Substantia nigra (tissue), 51 donors: ENCODE measurements at places on chromosomes 1 and 21.

DNA sequence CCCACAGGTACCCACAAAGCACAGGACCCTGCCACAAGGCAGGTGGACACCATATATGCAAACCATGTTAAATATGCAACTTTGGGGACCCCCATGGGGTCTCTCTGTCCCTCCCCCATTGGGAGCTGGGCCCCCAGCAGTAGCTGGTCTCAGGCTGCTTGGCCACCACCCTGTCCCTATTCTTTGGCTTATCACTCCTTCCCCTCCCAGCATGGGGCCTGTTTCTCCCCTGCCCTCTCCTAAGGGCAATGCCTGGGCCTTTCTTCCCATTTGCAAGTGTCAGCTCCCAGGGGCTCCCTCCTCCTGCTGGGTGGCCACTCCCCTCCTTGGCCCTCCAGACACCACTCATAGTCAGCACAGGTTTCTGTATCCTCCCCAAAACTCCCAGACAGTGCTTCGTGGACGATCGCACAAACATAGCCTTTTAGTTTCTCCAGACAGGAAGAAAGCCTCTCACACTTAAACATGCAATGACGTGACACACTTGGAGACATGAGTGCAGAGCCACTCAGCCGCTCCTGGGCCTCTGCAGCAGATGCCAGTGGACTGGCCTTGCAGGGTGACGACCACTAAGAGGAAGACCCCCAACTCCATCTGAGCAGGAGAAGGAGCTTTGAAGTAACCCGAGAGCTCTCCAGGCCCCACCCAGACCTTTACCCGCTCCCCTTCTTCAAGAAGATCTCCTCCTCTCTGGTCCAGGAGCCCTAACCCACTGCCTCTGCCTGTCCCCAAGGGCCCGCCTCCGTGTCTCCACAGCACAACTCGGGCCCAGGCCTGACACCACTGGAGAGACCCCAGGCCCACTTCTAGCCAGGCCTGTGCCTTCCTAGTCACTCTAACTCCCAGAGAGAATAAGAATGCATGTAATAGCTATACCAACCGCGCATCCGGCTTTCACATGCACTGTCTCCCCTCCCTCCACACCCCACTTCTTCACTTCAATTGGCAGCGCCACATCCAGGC, 22.9 kb downstream of the CITED4 start:
- no peak for DNase-seq

GRCh38 chr1:85116856-85117255, 68.6 kb upstream of the MCOLN3 start:
- DNase-seq: no peak

GRCh38 chr1:3060127-3060526, 8.9 kb upstream of the PRDM16 start:
- DNase-seq: no peak

DNA sequence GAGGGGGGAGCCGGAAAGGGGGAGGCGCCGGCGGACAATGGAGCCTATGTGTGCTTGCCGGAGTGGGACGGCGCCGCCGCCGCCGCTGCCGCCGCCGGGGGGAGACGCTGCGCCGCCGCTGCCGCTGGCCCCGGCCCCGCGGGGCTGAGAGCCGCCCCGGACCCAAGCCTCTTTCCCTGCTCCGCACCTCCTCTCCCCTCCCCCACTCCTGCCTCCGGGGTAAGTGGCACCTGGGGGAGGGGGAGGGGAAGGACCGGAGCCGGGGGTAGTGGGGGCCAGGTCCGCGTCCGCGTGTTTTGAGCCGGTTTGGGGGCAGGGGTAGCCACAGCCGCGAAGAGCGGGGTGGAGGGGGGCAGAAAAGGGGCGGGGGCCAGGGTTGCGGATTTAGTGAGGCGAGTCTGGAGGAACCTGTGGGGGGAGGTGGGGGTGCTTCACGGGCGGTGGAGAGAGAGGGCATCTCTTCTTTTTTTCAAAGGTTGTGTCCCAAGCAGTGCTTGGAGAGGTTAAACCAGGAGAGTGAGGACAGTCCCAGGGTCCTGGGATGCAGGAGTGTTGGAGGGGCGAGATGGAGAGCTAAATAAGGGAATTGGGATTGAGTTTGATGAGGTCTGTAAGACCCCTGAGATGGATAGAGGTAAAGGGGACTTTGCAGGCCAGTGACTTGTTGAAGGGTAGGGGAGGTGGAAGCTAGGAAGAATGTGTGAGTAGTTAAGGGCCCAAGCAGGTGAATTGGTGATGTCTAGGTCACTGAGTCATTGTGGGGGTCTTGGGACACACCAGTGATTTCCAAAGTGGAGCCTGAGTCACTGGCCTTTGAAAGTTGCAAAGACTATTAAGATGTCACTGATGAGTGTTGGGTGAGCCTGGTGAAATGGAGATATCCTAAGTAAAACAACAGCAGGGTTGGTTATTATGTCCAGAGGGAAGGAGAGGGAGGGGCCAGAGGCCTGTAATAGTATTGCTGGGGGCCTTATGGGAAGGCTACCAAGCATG, 59.1 kb downstream of the BCL9 start:
- no peak for DNase-seq

- no peak for DNase-seq
Observed at GRCh38 chr1:201253411-201253810, 29.9 kb upstream of the PKP1 start.

- DNase-seq: peak; percentile 24
Observed at GRCh38 chr1:52296345-52296744, 69.7 kb downstream of the CC2D1B start.

- DNase-seq: no peak
Observed at GRCh38 chr1:63255153-63255552, 67.2 kb upstream of the FOXD3 start.

- no peak for DNase-seq
Observed at GRCh38 chr1:151822404-151822803, 9.2 kb downstream of the RORC start.

- DNase-seq: no peak
Observed at GRCh38 chr1:223674119-223674890, 8.8 kb upstream of the CAPN8 start.

GRCh38 chr21:36349315-36349714, 29.3 kb downstream of the MORC3 start:
- no peak for DNase-seq

- no peak for DNase-seq
Observed at GRCh38 chr1:232705815-232706575, 76.1 kb upstream of the SIPA1L2 start.

DNA sequence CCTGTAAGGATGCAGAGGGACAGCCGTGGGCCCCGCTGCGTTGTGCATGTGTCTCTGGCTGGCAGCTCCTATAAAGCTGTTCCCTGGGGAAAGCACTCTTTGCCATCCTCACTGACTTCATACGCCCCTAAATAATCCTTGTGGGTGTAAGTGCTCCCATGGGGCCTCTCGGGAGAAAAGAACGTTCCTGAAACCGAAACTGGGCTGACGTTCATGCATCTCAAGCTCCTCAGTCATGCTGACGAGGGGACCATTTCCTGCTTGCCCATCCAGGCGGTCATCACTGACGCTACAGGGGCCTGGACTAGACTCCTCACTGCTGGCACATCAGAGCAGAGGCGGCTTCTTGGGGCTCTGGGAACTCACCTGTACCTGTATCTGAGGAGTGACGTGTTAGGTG, 73.1 kb upstream of the USP24 start:
- no peak for DNase-seq

DNA sequence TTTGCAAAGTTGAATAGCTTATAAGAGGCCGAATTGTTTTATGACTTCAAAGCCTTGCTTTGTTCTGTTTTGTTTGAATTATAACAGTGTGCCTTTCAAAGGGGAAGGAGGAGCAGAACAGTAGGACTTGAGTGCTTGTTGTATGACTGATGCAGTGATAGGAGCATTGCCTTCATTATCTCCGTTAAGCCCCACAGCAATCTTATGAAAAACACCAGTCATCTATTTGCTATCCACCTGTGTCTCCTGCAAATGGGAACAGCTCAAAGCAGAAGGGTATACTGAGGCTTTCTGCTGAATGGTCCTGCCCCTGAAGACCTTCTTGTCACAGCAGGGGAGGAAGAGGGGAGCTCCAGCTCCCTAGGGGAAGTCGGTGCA, 127.5 kb downstream of the RNF220 start:
- DNase-seq: no peak

- DNase-seq: no peak
Observed at GRCh38 chr1:115501476-115501875, 140.3 kb upstream of the VANGL1 start.
